ENCODE measurements at places on chromosomes 7 and 10.

- peak; percentile 26 for DNase-seq
Measured at GRCh38 chr7:20183086-20183485, 34.1 kb downstream of the MACC1 start.

GRCh38 chr7:91953618-91954017 lies 13.0 kb downstream of the AKAP9 start:
- peak; percentile 11 for DNase-seq

- no peak for DNase-seq
Measured at GRCh38 chr10:31031205-31031557, 484 bp downstream of the ZNF438 start.

DNA sequence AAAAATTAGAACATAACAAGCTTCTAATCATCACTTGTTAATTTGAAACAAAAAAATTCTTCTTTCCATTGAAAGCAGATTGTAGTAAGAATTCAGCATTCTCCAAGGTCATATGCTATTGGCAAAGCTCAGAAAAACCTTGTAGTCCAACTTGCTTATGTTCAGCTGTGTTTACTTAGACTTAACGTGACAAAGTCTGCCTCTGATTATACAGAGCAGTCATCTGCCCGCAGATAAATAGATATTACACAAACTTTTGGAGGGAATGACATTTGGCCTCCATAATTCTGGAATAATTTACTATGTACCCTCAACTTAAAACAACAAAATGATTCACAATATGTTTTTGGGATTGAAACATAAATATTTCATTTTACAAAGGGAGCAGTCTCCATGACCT lies 45.8 kb downstream of the MKX start:
- no peak for DNase-seq

GRCh38 chr10:110398419-110399105 lies 93.8 kb upstream of the SMNDC1 start:
- DNase-seq: peak; percentile 28
